Activated CD8-positive, alpha-beta memory T cell treated with anti-CD3 and anti-CD28 coated beads, Interleukin-2, amount 10 ng/mL, durations not matched to agents 7 days and 5 days (primary cell): ENCODE measurements at places on chromosomes 6 and 20. TPM values are rescaled to one million over a fixed set of nuclear protein-coding genes. Genes with fewer than 3 reads are reported as not detected.

DNA sequence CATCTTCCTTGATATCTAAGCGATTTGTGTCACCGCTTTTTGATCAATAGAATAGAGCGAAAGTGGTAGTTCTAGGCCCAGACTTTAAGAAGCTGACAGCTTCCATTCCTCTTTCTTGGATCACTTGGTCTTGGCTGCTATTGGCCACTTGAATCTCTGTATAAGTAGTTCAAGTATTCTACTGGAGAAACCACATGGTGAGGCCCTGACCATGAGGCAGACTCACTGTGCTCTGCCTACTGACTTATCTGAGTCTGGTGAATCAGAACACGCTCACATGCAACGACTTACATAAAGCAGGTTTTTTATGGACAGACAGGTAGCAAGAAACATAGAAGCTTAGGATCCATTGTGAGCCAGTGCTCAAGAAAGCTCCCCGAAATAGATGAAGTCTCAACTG is 27.0 kb downstream of the OLIG3 start:
- H3K27me3 ChIP-seq: peaks cover 25% of the 10 kb centered on the region
- DNase-seq: no peak
- H3K4me3 ChIP-seq: no peak overlapping the region
- no peaks in the 10 kb centered on the region for H3K4me1 ChIP-seq

GRCh38 chr20:58184984-58185383 is 43.5 kb downstream of the ANKRD60 start:
- H3K36me3 ChIP-seq: no peaks in the 10 kb centered on the region
- H3K27ac ChIP-seq: no peak overlapping the region
- no peaks in the 10 kb centered on the region for H3K4me1 ChIP-seq
- H3K4me3 ChIP-seq: no peak overlapping the region

GRCh38 chr6:125101631-125102030 is 51.9 kb upstream of the TPD52L1 start:
- H3K4me1 ChIP-seq: peaks cover 1% of the 10 kb centered on the region
- H3K27ac ChIP-seq: no peak overlapping the region
- no peaks in the 10 kb centered on the region for H3K36me3 ChIP-seq
- H3K4me3 ChIP-seq: no peak overlapping the region

DNA sequence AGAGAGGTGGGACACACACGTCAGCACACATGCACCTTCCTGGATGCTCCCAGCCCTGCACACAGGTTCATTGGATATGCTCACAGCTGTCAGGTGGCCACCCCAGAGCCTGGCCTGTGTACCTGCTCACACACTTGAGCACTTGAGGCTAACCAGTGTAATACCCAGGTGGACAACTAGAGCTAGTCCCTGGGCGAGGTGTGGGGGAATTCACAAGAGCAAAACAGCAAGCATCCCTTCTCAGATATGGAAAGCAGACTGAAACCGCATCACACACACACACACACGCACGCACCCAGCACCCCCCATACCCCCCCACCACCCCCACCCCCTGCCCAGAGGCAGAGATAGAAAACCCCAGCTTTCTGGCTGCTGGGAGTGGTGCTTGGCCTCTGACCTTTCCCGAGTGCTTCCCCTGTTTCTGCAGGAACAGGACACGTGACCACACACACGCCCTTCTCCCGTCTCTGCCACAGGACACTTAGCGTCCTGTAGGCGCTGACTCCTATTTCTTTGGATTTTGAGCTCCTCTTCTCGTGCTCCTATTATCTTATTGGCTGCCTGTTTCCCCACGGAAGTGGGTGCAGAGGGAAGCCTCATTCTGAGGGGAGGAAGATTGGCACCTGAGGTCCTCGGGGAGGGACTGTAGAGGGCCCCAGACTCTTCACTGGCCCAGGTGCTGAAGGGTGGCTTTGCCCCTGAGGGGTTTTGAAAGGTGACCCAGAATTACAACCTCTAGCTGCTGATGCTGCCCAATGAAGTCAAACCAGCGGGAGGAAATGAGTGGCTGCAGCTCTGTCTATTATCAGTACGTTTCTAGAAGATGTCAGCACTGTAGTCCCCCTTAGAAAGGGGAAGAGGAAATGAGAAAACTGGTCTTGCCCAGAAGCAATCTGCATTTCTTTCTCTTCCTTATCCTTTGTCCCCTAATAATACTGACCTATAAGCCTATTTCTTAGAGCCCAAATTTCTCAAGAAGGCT is 65.8 kb downstream of the SYTL3 start:
- DNase-seq: no peak
- H3K4me1 ChIP-seq: peaks cover 73% of the 10 kb centered on the region

DNA sequence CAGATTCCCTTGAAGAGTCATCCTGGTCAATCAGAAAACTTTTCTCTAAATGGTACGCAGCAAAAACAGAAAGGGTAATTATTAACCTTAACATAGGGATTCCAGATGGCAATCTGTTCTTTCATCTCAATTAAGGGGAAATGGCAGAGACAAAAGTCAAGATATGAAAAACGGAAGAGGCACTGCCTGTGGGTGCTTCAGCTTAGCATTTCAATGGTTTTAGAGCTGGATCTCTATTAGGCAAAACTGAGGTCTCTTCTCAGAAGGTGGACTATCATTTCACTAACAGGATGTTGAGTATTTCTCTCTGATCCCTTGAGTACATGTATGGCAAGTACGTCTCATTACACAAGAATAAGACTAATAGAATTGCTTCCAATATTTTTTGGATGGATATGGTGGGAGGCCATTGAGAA is 296.9 kb downstream of the HIVEP2 start:
- H3K27me3 ChIP-seq: peaks cover 22% of the 10 kb centered on the region
- H3K36me3 ChIP-seq: no peaks in the 10 kb centered on the region
- DNase-seq: no peak
- H3K27ac ChIP-seq: no peak overlapping the region
- no peak overlapping the region for H3K4me3 ChIP-seq
- no peaks in the 10 kb centered on the region for H3K4me1 ChIP-seq

GRCh38 chr20:35791821-35792220 is 20.0 kb downstream of the PHF20 start:
- H3K4me1 ChIP-seq: peaks cover 11% of the 10 kb centered on the region
- H3K36me3 ChIP-seq: peaks cover 18% of the 10 kb centered on the region
- no peak overlapping the region for H3K27ac ChIP-seq
- no peak overlapping the region for H3K4me3 ChIP-seq
- DNase-seq: no peak
- H3K27me3 ChIP-seq: no peaks in the 10 kb centered on the region

DNA sequence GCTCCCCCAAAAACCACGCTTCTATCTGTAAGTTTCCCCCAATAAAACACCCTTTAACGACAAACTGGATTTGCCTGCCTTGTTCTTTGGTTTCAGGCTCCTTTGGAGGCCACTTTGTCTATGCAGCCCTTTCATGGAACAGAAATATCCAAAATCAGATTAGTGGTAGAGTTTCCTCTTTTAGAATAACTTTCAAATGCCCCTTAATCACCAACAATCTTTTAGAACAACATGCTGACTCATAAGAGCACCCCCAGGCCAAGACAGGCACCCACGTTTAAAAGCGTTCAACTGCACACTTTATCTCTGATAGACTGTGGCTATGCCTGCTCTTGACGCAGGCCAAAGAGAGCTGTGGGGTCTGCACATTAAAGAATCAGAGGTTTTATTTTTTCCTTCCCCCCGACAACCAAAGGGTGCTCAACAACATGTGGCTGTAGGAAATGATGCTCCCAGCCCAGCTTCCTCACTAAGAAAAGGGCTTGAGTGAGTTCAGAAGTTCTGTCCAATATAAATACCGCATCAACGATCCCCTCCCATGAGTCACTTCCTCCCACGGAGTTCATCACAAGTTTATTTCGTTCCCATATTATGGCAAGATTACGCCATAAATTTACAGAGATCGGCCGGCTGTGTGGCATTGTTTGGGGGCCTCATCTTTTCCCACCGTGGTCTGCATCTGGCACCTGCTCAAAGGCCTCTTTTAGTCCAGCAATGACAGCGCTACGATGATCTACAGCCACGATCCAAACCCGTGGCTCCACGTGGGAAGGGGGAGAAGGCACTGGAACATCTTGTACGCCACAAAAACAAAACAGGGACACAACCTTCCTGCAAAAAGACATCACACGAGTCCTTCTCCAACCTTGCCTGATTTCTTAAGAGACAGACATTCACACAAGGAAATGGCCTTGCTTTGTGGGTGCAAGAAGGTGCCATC is 88.8 kb upstream of the NFATC2 start:
- H3K4me3 ChIP-seq: peak overlapping the region; percentile 19
- peaks cover 42% of the 10 kb centered on the region for H3K4me1 ChIP-seq
- peaks cover 4% of the 10 kb centered on the region for H3K36me3 ChIP-seq
- H3K27ac ChIP-seq: peak overlapping the region; percentile 77

The CST2 gene
- not detected for total RNA-seq

DNA sequence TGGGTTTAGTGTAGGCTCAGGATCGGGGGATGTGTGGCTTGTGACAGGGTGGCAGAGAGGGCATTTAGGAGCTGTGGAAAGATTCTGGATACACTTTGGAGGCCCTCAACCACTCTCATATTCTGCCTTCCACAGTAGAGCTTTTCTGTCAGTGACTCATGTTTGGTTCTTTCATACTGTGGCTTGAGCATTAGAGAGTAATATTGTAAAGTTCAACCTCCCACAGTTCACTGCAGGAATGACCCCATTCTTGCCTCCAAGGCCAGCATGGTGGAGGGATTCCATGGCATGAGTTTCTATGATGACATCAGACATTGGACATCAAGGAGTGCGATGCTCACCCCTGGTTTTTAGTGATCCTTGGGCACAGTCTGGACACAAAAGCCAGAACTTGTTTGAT is 50.9 kb downstream of the DTD1 start:
- no peaks in the 10 kb centered on the region for H3K27me3 ChIP-seq
- H3K4me3 ChIP-seq: no peak overlapping the region
- peaks cover 7% of the 10 kb centered on the region for H3K36me3 ChIP-seq

- H3K27ac ChIP-seq: no peak overlapping the region
- no peaks in the 10 kb centered on the region for H3K27me3 ChIP-seq
- H3K36me3 ChIP-seq: peaks cover 10% of the 10 kb centered on the region
- H3K4me1 ChIP-seq: peaks cover 21% of the 10 kb centered on the region
- no peak overlapping the region for H3K4me3 ChIP-seq
- no peak for DNase-seq
Observed at GRCh38 chr20:41407607-41408006, 41.0 kb upstream of the EMILIN3 start.
